Fibroblast of skin of left biceps (primary cell): ENCODE measurements at places on chromosomes 2 and 18.

- DNase-seq = no peak
Observed at GRCh38 chr2:144325086-144325485, 194.8 kb downstream of the ZEB2 start.

DNA sequence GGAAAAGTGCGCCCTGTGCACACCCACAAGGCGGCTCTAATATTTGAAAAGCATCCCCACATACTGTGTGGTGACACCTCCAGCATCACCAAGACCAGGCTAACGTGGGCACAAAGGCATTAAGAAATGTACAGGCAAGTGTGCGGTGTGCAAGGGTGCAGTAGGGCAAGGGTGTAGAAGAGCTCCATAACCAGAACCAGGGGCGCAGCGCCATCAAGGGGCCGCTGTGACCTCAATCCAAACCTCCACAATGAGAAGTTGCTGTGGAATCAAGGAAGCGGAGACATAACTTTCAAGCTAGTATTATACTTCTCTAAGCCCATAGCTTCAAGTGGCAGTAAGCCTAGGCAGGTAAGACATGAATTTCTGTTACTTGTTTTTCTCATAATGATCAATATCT lies 13.0 kb downstream of the L3MBTL4 start:
- no peak for DNase-seq

DNA sequence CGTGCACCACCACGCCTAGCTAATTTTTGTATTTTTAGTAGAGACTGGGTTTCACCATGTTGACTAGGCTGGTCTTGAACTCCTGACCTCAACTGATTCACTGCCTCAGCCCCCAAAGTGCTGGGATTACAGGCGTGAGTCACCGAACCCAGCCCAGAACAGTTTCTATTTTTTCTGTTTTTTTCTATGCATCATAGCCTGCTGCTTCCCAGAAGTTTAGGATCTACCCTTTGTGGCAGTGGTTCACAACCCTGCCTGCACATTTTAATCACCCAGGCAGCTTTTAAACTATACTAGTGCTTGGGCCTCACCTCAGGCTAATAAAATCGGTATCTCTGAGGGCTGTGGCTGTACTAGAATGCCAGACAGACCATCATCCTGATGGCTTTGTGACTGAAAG lies 39.7 kb upstream of the SOCS6 start:
- DNase-seq = no peak

- DNase-seq = no peak
Observed at GRCh38 chr18:36449451-36449850, 151.9 kb downstream of the FHOD3 start.

DNA sequence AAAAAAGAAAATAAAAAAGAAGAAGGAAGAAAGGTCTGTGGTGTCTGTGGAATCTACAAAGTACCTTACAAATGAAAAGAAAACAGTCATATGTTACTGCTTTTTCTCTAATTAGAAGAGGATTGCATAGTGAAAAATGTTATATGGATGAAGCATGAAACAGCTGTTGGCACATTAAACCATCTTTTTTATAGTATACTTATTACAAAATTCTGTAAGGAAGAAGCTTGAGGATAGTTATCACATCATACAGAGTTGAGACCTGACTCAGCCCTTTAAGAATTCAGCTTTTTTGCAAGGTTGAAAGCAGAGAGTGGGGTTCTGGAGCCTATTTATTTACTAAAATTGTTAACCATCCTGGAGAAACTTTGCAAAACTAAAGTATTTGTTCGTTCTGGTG lies 222.7 kb downstream of the PHLPP1 start:
- DNase-seq = peak; percentile 39

GRCh38 chr2:208426412-208427045 lies 19.9 kb downstream of the PTH2R start:
- DNase-seq = no peak

GRCh38 chr2:28828382-28828781 lies 17.7 kb downstream of the SPDYA start:
- DNase-seq = no peak

GRCh38 chr2:109637749-109638570 lies 23.8 kb downstream of the SOWAHC start:
- no peak for DNase-seq

GRCh38 chr2:217657252-217657651 lies 345.5 kb downstream of the TNS1 start:
- DNase-seq = no peak

GRCh38 chr18:78123926-78124797 lies 855.5 kb upstream of the SALL3 start:
- DNase-seq = no peak

DNA sequence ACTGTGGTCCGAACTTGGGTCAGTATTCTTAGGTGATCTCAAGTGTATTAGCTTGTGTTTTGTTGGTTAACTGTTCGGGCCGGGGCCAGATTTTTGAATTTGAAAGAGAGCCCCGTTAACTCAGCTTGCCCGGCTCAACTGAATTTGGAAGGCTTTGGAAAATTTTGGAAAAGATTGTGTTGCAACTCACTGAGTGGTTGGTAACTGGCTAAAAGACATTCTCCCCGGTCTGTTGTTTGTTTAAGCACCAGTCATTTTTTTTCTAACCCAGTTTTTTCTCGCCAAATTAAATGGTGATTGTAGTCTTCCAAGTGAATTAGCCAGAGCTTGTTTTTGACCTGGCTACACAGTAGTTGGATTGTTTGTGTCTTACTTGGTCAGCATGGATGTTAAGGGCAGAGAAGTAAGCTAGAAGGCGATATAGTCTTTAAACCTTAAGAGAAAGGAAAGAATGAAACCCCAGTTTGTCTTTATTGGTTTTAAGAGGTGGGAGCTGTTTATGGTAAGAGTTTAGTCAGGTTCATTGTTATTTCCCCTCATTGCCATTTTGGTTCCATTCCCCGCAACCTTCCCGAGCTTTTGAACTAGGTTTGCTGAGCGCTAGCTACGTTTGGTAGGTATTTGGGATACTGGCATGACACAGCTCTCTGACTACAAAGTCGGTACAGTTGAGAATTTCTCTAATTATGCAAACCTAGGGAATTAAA lies 2.4 kb downstream of the MAP4K4 start:
- DNase-seq = no peak

DNA sequence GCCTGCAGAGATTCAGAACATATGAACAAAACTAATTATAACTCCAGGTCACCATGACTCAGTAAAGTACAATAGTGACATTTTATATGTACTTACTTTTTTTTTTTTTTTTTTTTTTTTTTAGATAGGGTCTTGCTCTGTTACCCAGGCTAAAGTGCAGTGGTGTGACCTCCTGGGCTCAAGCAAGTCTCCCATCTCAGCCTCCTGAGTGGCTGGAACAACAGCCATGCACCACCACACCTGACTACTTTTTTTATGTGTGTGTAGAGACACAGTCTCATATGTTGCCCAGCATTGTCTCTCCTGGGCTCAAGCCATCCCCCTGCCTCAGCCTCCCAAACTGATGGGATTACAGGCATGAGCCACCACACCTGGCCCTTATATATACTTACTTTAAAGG lies 130.7 kb upstream of the B3GNT2 start:
- DNase-seq = no peak

DNA sequence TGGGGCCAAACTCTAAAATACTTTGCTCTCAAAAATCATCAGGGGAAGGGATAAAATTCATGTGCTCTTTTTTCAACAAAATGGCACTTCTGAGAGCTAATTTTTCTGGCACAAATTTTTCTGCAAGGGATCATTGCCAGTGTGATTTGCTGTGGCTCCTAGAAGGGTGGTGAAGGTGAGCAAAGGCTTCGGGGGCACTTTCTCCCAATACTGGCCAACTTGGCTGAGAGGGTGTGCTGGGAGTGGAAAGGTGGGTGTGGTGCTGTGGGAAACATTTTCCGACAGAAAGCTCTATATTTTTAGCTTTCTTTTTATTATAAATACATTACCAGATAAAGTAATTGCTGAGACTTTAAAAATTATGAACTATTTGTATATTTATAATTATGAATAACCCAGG lies 419 bp downstream of the SMYD1 start:
- no peak for DNase-seq
